GM23248 (cell line): ENCODE measurements at places on chromosomes 11 and 22.

DNA sequence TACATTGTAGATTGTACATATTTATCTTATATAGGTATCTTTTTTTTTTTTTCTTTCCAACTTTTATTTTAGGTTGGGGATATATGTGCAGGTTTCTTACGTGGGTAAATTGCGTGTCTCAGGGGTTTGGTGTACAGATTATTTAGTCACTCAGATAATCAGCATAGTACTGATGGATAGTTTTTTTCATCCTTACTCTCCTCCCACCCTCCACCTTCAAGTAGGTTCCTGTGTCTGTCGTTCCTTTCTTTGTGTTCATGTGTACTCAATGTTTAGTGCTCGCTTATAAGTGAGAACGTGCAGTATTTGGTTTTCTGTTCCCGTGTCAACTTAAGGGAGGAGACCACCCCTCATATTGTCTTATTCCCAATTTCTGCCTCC is 9.6 kb downstream of the C11orf96 start:
- no peaks in the 10 kb centered on the region for H3K27me3 ChIP-seq
- H3K4me1 ChIP-seq: peaks cover 13% of the 10 kb centered on the region
- no peak overlapping the region for H3K27ac ChIP-seq
- H3K4me3 ChIP-seq: no peak overlapping the region
- H3K36me3 ChIP-seq: no peaks in the 10 kb centered on the region
- DNase-seq: no peak

DNA sequence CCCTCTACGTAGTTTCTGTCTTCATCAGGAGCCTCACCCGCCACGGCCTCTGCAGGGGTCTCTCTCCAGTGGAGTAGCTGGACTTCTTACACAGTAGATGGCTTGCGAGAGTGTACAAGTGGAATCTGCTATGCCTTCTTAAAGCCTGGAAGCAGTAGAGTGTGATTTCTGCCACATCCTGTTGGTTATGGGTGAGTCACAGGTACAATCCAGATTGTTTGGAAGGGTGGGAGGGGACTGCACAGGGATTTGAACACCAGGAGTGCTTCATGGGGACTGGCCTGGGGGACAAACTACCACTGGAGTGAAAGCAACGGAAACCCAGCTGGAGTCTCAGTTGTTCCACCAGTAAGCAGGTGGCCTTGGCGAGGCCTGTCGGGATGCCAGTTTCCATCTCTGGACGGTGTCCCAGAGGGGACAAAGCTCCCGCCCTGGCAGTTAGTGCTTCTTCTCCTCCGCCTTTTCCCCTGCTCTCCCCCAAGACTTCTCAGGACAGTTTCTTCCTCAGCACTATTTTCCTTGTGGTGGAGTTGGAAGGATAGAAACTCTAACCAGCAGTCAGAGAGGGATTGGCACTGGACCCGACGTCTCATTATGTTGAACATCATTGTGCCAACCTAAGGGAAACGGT is 85.0 kb upstream of the RCN1 start:
- H3K4me1 ChIP-seq: 0 out of 2 replicates have a peak, but pooled peaks cover 12% of the 10 kb centered on the region
- H3K27ac ChIP-seq: no peak overlapping the region
- no peaks in the 10 kb centered on the region for H3K36me3 ChIP-seq
- peaks cover 23% of the 10 kb centered on the region; the same call in 1 of the 2 replicates for H3K27me3 ChIP-seq
- H3K4me3 ChIP-seq: no peak overlapping the region

DNA sequence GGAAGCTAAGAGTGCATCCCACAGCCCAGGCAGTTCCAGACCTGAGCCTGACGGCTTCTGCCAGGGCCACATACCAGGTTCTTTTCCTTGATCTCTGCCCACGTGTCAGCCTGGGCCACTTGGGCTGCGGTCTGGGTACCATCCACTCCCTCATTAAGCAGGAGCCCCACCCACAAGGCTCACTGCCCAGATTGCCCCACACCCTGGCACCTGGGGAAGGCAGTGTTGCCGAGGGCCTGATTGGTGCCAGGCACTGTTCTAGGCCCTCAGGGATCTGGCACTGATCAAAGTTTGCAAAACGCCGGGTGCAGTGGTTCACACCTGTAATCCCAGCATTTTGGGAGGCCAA is 15.4 kb downstream of the GGA1 start:
- no peak for DNase-seq
- no peak overlapping the region for H3K4me3 ChIP-seq
- no peaks in the 10 kb centered on the region for H3K36me3 ChIP-seq
- no peaks in the 10 kb centered on the region for H3K4me1 ChIP-seq

GRCh38 chr11:73171436-73172161 is 29.5 kb upstream of the FCHSD2 start:
- peak; percentile 32 for DNase-seq
- no peaks in the 10 kb centered on the region for H3K4me1 ChIP-seq
- no peak overlapping the region for H3K27ac ChIP-seq
- H3K4me3 ChIP-seq: no peak overlapping the region

- peaks cover 12% of the 10 kb centered on the region; the same call in 1 of the 2 replicates for H3K27me3 ChIP-seq
- no peaks in the 10 kb centered on the region for H3K36me3 ChIP-seq
- no peaks in the 10 kb centered on the region for H3K4me1 ChIP-seq
These were observed 104.0 kb downstream of the FAR1 start for GRCh38 chr11:13772223-13773046.

- H3K4me1 ChIP-seq: no peaks in the 10 kb centered on the region
- H3K27me3 ChIP-seq: no peaks in the 10 kb centered on the region
- H3K36me3 ChIP-seq: no peaks in the 10 kb centered on the region
These were observed 23.4 kb upstream of the CELSR1 start for GRCh38 chr22:46560696-46561295.

GRCh38 chr11:57162179-57162898 is 19.4 kb upstream of the LRRC55 start:
- H3K27me3 ChIP-seq: peaks cover 33% of the 10 kb centered on the region
- no peak overlapping the region for H3K4me3 ChIP-seq
- no peak overlapping the region for H3K27ac ChIP-seq

- no peak overlapping the region for H3K27ac ChIP-seq
- H3K36me3 ChIP-seq: peaks cover 16% of the 10 kb centered on the region; the same call in 1 of the 2 replicates
- H3K4me3 ChIP-seq: no peak overlapping the region
- no peaks in the 10 kb centered on the region for H3K4me1 ChIP-seq
- no peak for DNase-seq
- H3K27me3 ChIP-seq: no peaks in the 10 kb centered on the region
These were observed 22.4 kb downstream of the DEPDC5 start for GRCh38 chr22:31776231-31776630.

DNA sequence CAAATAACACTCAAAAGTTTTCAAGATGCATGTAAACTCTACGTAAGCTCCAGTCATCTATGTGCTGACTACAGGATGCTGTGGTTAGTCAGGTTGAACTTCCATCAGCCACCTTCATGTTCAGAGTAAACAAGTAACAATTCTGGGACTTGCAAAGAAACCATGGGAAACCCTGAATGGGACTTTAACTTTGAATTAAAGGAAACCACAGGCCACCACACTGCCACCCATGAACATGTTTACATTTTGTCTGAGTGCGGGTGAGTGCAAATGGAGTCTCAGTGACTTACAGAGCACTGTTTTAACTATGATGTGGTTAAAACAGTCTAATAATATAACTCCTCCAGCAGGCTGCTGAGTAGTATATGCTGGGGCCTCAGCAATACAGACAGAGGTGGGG is 12.9 kb upstream of the SYTL2 start:
- no peak overlapping the region for H3K4me3 ChIP-seq
- no peak for DNase-seq
- no peaks in the 10 kb centered on the region for H3K36me3 ChIP-seq
- no peaks in the 10 kb centered on the region for H3K27me3 ChIP-seq

DNA sequence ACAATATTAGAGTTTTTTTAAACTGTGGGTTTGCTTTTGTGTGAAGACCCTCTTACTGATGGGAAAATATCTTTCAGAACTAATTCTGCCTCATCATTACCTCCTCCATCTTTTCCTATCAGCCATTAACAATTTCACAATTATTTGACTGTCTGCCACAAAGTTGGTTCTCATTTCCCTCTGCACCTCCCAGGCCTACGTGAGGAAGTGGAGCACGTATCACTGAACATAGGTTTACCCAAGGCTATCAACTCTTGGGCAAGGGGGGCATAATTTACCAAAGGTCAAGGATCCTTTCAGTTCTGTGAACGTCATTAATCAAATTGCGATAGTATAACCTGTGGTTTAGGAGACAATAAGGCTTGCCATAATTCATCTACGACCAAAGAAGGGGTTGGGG is 60.0 kb downstream of the LIF start:
- H3K27me3 ChIP-seq: no peaks in the 10 kb centered on the region
- H3K4me3 ChIP-seq: no peak overlapping the region
- DNase-seq: no peak
- no peaks in the 10 kb centered on the region for H3K36me3 ChIP-seq
- H3K27ac ChIP-seq: no peak overlapping the region
- no peaks in the 10 kb centered on the region for H3K4me1 ChIP-seq

- peak; percentile 84 for DNase-seq
- H3K27ac ChIP-seq: peak overlapping the region; percentile 29; the same call in 1 of the 2 replicates
- no peaks in the 10 kb centered on the region for H3K27me3 ChIP-seq
- no peak overlapping the region for H3K4me3 ChIP-seq
- H3K4me1 ChIP-seq: peaks cover 14% of the 10 kb centered on the region
These were observed 206.4 kb downstream of the DBX1 start for GRCh38 chr11:19953909-19954308.

DNA sequence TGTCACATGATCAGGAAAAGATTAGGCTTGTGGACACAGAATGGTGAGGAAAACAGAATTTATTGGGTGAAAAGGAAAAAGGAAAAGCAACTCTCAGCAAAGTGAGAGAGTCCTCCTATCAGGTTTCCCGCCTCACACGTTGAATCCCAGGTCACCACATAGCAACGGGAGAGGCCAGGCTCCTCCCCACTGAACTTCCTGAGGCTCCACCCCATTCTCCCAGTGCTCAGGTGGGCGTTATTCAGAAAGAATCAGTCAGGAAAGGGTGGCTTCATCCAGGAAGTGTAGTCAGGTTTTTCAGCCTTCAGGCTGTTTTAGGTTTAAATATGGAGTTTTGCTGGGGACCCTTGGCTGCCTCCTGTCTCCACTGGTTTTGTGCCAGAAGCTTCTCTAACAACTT is 66.9 kb downstream of the SPON1 start:
- H3K27ac ChIP-seq: no peak overlapping the region
- no peak for DNase-seq
- H3K4me3 ChIP-seq: no peak overlapping the region
- H3K4me1 ChIP-seq: peaks cover 12% of the 10 kb centered on the region

DNA sequence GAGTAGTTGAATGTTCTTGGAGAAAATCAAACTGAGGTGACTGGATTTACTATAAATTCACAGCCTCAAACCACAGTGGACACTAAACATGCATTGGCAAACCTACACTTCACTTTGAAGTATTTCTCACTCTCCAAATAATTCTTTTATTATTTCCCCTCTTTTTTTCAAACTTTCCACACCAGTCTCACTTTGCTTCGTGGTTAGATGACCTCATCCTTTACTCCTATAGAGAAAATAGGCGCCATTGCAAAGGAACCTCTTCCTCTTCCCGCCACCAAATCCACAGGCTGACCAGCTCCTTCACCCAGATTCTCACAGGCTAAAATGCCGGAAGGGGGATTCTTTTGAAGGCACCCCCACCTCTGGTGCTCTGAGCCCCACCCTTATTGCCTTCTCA is 33.4 kb downstream of the HTR3A start:
- peaks cover 36% of the 10 kb centered on the region for H3K27me3 ChIP-seq
- H3K36me3 ChIP-seq: no peaks in the 10 kb centered on the region
- no peak overlapping the region for H3K4me3 ChIP-seq
- DNase-seq: no peak
- no peaks in the 10 kb centered on the region for H3K4me1 ChIP-seq

- peaks cover 5% of the 10 kb centered on the region; the same call in 1 of the 2 replicates for H3K4me1 ChIP-seq
- no peaks in the 10 kb centered on the region for H3K36me3 ChIP-seq
- peaks cover 15% of the 10 kb centered on the region; the same call in 1 of the 2 replicates for H3K27me3 ChIP-seq
- H3K4me3 ChIP-seq: no peak overlapping the region; the same call in 1 of the 2 replicates
These were observed 4.9 kb downstream of the LMO1 start for GRCh38 chr11:8258784-8259183.

DNA sequence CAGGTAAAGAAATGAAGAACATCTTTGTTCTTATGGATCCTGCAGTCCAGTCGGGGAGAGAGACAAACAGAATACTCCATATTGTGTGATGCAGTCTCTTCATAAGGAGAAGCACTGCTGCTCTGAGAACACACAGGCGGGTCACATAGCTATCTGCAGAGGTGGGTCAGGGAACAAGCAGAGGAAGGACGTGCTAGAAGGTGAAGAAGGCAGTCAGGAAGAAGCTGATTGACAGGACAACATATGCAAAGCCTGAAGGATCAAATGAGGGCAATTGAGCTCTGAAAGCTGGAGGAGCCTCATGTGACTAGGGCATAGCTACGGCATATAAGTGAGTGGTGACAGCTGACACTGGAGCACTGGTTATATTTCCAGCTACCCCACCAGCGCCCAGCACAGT is 122.5 kb downstream of the OPCML start:
- H3K27me3 ChIP-seq: no peaks in the 10 kb centered on the region
- no peak overlapping the region for H3K4me3 ChIP-seq
- no peaks in the 10 kb centered on the region for H3K36me3 ChIP-seq
- no peak for DNase-seq
- no peak overlapping the region for H3K27ac ChIP-seq

DNA sequence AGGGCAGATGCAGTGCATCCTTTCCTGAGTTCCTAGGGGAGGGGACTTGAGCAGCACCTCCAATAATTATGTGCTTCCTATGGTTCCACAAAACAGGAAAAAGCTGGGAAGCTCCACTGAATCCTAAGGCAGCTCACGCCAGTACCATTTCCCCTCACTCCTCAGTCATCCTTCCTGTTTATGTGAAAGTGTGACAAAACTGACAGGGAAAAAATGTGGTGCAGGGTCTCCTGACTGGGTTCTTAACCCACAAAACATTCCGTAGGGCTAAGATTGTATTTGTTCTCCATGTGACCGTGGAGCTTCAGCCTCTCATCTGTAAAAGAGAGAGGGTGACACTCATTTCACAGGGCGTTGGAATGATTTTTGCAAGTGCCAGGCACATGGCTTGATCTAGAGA is 12.2 kb upstream of the LYVE1 start:
- H3K4me3 ChIP-seq: no peak overlapping the region
- H3K4me1 ChIP-seq: peaks cover 1% of the 10 kb centered on the region; the same call in 1 of the 2 replicates
- no peaks in the 10 kb centered on the region for H3K27me3 ChIP-seq

- no peaks in the 10 kb centered on the region for H3K27me3 ChIP-seq
- no peak for DNase-seq
- H3K4me3 ChIP-seq: no peak overlapping the region
- H3K4me1 ChIP-seq: peaks cover 12% of the 10 kb centered on the region
- no peak overlapping the region for H3K27ac ChIP-seq
These were observed 352.7 kb upstream of the MPPED2 start for GRCh38 chr11:30938810-30939209.

GRCh38 chr11:506995-507726 is at the start of gene RNH1:
Gene RNH1 (minus strand): TSS chr11:507242. CDS start chr11:502162, 5,080 bp downstream.
- H3K27me3 ChIP-seq: no peaks in the 10 kb centered on the region
- H3K36me3 ChIP-seq: 0 out of 2 replicates have a peak, but pooled peaks cover 10% of the 10 kb centered on the region
- H3K4me3 ChIP-seq: peak within 1 kb of the TSS; percentile 96
- H3K4me1 ChIP-seq: peaks cover 17% of the 10 kb centered on the region

- peaks cover 36% of the 10 kb centered on the region for H3K27me3 ChIP-seq
- no peak within 1 kb of the TSS for H3K27ac ChIP-seq
- H3K36me3 ChIP-seq: no peaks in the 10 kb centered on the region
- peaks cover 4% of the 10 kb centered on the region for H3K4me1 ChIP-seq
- peak within 1 kb of the TSS; percentile 53 for H3K4me3 ChIP-seq
- DNase-seq: peak; percentile 42
These were observed at the start of gene ADAMTS8 for GRCh38 chr11:130428316-130429119. Gene ADAMTS8 (minus strand): TSS chr11:130428609. CDS start chr11:130428286, 323 bp downstream.

GRCh38 chr22:36212901-36213300 is 11.3 kb upstream of the APOL4 start:
- no peak overlapping the region for H3K27ac ChIP-seq
- H3K4me1 ChIP-seq: no peaks in the 10 kb centered on the region
- H3K4me3 ChIP-seq: no peak overlapping the region
- H3K27me3 ChIP-seq: peaks cover 46% of the 10 kb centered on the region
- H3K36me3 ChIP-seq: no peaks in the 10 kb centered on the region

- no peaks in the 10 kb centered on the region for H3K4me1 ChIP-seq
- H3K36me3 ChIP-seq: no peaks in the 10 kb centered on the region
- no peak overlapping the region for H3K27ac ChIP-seq
- peaks cover 62% of the 10 kb centered on the region for H3K27me3 ChIP-seq
- DNase-seq: no peak
These were observed 5.1 kb downstream of the TSPAN18 start for GRCh38 chr11:44731685-44732430.
